Daoy (cell line): ENCODE measurements at places on chromosomes 2 and 18.
A peak's percentile ranks its signal among the peaks of the same experiment; 100 is the strongest.

GRCh38 chr2:179336782-179337534 is 72.3 kb upstream of the SESTD1 start:
- peak; percentile 5 for DNase-seq

DNA sequence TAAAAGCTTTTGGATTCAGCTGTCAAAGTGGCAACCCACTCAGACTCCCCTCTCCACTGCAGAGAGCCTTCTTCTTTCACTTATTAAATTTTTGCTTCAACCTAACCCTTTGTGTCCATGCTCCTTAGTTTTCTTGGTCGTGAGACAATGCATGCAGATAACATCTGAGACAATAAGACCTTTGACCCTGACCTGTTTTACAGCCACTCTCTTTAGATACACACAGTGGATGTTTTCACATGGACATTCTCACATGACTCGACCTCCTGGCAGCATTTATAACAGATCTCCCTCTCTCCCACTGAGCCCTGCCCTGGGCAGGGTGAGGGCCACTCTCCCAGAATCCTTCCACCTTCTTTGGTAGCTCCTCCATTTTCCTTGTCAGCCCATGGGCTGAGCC is 30.4 kb upstream of the IL36G start:
- no peak for DNase-seq

GRCh38 chr2:119015845-119016244 is 73.9 kb downstream of the MARCO start:
- no peak for DNase-seq

DNA sequence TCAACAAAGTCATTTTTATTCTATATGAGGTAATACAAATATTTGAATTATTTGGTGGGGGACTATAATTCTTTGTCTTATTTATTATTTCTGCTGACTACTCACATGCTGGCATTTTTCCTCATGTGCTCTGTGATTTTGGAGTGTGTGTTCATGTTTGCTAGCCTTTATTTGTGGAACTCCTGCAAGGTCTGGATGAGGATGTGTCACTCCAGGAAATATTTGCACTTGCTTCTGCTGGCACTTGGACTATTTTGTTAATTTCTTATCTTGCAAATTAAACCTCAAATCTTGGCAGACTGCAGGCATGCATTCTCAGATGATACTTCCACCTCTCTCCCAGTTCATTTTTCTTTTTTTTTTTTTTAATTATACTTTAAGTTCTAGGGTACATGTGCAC is 34.1 kb downstream of the POLI start:
- DNase-seq, result no peak

GRCh38 chr2:195532255-195532627 is 124.8 kb upstream of the SLC39A10 start:
- DNase-seq, result no peak

GRCh38 chr2:226273440-226273839 is 526.2 kb downstream of the IRS1 start:
- DNase-seq, result no peak

- no peak for DNase-seq
Measured at GRCh38 chr2:180891360-180891759, 89.0 kb upstream of the UBE2E3 start.

DNA sequence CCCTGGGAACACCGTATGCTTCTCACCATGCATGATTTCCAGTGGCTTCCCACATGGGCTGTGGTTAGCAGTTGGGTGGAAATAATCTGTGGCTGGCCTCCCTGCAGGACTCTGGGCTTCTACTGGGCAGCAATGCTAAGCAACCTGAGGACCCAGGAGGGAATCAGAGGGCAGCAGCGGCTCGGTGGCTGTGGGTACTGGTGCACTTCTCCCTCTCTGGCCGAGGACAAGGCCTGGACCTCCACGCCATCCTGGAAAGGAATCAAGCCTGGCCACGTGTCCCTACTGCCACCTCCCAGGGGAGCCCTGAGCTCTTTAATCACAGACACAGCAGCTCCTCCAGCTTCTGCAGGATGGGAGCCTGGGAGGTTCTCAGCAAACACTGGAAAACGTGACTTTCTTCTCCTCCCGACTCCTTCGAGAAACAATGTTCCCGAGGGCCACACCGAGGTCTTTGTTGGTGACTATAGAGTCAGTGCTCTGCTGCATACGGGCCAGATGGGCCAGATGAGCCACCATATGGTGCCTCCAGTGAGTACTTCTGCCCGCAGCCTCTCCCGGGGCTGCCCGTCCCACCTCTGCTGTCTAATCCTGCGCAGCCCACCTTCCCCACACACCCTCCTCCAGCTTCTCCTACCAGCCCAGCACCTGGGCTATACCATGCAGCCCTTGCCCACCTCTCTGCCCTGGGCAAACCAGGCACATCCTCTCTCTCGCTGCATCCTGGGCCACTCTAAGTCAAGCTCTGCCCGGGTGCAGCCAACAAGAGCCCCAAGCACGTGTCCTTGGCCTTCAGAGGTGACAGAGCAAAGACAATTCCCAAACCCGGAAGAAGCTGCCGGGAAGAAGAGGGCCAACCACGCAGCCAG is 42.8 kb upstream of the OTOS start:
- DNase-seq, result no peak

DNA sequence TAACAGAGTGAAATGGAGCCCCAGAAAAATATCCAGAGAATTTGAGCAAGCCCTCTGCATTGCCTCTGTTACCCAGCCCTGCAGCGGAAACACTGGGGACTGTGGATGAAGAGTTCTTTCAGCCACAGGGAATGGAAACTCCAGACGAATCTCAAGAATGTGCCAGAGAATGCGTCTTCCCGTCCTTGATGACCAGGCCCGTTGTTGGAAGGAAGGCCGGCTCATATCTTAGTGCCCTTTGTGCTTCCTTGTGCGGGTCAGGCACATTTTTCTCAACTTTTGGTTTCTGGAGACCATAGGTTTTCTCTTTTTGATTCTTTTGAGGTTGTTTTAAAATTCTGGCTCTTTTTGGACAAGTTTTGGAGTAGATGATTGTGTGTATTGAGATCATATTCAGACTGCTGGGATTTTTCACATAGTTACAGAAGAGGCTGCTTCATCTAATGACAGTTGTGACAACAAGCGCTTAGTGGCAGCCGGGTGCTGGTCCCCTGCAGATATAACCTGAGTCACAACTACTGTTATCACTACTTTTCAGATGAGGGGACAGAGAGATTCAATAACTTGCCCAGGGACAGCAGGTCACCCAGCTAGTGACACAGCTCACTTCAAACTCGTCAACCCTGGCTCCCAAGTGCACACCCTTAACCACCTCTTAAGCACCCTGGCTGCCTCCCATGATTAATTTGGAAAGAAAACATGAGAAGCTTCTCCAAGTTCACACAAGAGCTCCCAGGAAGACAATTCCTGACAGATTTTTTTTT is 15.7 kb downstream of the MAL start:
- DNase-seq, result no peak

- DNase-seq, result peak; percentile 79
Measured at GRCh38 chr2:178404368-178404767, 46.6 kb downstream of the PRKRA start.

DNA sequence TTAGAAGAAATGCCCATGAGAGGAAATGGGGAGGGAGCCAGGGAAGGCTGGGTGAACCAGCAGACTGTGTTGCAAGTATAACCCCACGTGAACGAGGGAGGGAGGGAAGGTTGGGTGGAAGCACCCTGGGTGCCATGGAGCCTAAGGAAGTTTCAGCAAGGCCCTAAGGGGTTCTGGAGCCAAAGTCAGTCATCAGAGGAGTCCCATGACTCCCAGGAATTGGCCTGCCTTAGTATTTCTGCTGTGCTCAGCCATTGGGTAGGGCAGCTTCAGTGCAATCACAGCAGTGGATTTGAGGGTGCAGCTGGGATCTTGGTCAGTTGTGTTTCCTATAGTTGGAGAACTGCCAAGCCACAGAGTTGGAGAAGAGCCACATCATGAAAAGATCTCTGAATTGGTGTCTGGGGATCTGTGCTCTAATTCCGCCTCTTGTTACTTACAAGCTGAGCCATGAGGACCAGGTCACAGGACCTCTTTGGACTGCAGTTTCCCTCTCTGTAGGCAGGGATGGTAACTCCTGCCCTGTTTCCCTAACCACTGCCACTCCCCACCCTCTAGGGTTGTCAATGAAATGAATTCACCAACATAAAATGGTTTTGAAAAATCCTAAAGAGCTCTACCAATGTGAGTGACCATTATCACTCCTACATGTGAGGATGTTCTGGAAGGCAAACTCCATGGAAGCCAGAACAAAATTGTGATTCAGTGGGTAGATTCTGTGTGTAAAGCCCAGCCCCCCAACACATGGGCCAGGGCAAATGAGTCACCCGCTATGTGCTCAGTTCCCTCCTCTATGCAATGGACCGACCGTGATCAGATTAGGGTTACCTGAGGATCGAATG is 108.9 kb downstream of the CLIP4 start:
- DNase-seq, result peak; percentile 68

GRCh38 chr2:126659562-126660467 is 3.9 kb downstream of the GYPC start:
- DNase-seq, result no peak

- peak; percentile 85 for DNase-seq
Measured at GRCh38 chr18:77700051-77700450, 450.4 kb downstream of the GALR1 start.

DNA sequence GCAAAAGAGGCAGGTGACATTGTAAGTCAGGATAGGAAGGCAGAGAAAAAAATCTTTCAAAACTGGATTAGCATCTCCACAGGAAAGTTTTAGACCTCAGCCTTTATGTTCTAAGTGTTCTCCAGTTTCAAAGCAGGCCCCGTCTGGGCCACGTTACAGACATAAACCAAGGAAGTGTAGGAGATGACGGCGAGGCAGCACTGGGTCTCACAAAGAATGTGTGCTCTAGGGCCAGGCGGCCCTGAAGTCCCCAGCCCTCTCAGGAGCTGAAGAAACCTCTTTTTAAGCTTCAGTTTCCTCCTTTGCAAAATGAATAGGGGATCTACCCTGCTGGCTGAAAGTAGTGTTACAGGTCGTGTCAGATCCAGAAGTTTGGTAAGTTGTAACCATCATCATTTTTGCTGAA is 81.7 kb downstream of the SPRED2 start:
- no peak for DNase-seq
